Neural crest cell (in vitro differentiated cells): ENCODE measurements at places on chromosomes 3 and 15. TPM values are rescaled to one million over a fixed set of nuclear protein-coding genes. Genes with fewer than 3 reads are reported as not detected.

- peak overlapping the region; percentile 99 for H3K4me3 ChIP-seq
- peak overlapping the region; percentile 98 for H3K27ac ChIP-seq
- peaks cover 17% of the 10 kb centered on the region for H3K36me3 ChIP-seq
- H3K4me1 ChIP-seq = peaks cover 27% of the 10 kb centered on the region
- peaks cover under 1% of the 10 kb centered on the region for H3K27me3 ChIP-seq
These were observed 361 bp upstream of the LCMT2 start for GRCh38 chr15:43330780-43331087.

- H3K36me3 ChIP-seq = peaks cover 16% of the 10 kb centered on the region
- peak; percentile 40 for DNase-seq
- H3K27ac ChIP-seq = no peak within 1 kb of the TSS
- H3K27me3 ChIP-seq = peaks cover 66% of the 10 kb centered on the region
These were observed at the start of gene GASK1A for GRCh38 chr3:42979044-42979972. TSS of gene GASK1A (plus strand) at chr3:42979311. CDS start at chr3:42979643, 332 bp downstream.

DNA sequence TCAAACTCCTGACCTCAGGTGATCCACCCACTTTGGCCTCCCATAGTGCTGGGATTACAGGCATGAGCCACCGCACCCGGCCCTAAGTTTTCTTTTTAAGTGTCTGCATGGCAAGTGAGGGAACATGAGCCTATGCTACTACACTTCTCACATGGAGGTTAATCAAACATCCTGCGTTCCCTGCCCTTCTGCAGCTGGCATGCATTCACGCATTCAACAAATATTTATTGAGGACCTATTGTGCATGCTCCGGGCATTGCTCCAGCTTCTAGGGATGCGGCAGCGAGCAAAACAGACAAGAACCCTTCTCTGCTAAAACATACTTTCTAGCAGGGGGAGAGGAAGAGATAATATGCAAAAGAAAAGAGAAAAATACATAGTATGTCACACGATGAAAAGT is 42.6 kb upstream of the ACKR4 start:
- H3K4me3 ChIP-seq = no peak overlapping the region
- H3K27me3 ChIP-seq = no peaks in the 10 kb centered on the region
- H3K27ac ChIP-seq = no peak overlapping the region
- no peaks in the 10 kb centered on the region for H3K36me3 ChIP-seq
- peaks cover 4% of the 10 kb centered on the region for H3K4me1 ChIP-seq

The CALML4 gene
- total RNA-seq = 11.9 and 14.8 TPM in 2 replicates
